Frontal cortex (tissue), 4 donors: ENCODE measurements at places on chromosomes 6 and 20. TPM values are rescaled to one million over a fixed set of nuclear protein-coding genes. Genes with fewer than 3 reads are reported as not detected.

CRISP2 gene
- total RNA-seq, result 0.82 TPM

PTGIS gene
- total RNA-seq, result 7.7 TPM

BEND6 gene
- total RNA-seq, result 22.8 TPM

GRCh38 chr6:22825210-22825609 lies 255.8 kb downstream of the HDGFL1 start:
- no peak for DNase-seq

DNA sequence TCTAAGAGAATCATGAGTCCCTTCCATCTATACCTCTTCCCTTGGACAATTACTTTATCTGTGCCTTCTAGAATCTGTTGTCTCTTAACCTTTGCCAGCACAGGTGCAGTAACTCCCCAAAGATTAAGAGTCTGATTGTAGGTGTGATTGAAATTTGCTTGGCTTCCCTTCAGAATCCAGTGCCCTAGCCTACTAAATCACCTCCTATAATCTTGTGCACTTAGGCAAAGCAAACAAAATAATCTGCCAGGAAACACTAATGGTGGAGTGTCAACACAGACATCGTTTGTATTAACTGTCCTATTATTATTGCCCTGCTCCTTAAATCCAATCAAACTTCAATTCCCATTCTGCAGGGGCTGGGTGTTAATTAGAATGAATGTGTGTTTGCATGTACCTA lies 28.0 kb downstream of the ID4 start:
- no peak for DNase-seq

GRCh38 chr20:45999557-46000261 lies 9.0 kb upstream of the MMP9 start:
- no peak for DNase-seq

- no peak for DNase-seq
Measured at GRCh38 chr6:139027620-139028182, 844 bp upstream of the ABRACL start.

DNA sequence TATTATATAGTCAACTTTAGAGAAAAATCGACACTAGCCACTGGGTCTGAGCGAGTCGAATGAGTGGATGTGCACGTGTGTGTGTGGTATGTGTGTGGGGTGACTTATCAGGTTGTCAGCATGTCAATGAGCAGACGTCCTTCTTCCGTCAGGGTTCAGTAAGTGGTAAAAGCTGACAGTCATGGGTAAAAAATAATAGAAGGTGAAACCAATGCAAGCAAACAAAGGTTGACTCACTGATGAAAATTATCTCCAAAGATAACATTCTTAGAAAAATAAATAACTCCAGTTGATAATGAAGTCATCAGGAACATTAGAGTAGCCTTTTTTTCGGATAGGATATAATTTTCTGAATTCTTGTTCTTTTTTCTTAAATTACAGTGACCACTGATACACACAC lies 243.8 kb upstream of the FOXQ1 start:
- no peak for DNase-seq
